ENCODE measurements at places on chromosomes 6 and 20.

DNA sequence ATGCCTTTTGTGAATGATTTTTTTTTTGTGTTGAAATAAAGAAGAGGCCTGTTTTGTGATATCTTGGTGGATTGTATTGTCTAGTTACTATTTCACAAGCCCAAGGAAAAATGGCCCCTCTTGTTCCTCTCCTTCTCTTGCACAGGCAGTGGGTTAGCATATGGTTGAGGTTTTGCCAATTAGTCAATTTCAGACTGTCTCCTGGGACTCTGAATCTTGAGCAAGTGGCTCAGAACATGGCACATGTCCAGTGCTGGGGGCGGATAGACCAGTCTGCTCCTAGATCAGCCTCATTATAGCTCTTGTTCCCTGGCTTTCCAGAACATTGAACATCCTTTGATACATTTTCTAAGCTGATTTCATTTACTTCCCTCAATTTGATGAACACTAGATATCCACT is 589.2 kb downstream of the PHF3 start:
- no peak for DNase-seq

GRCh38 chr6:20024316-20024673 is 187.1 kb downstream of the ID4 start:
- DNase-seq, result no peak

GRCh38 chr6:13923527-13924145 is 1.1 kb upstream of the RNF182 start:
- DNase-seq, result no peak

GRCh38 chr20:24916412-24916811 is 32.7 kb upstream of the CST7 start:
- no peak for DNase-seq

- DNase-seq, result no peak
These were observed 54.8 kb upstream of the SCGN start for GRCh38 chr6:25596928-25597818.

GRCh38 chr20:43458422-43458924 is 777 bp downstream of the SRSF6 start:
- no peak for DNase-seq

GRCh38 chr6:157217198-157217893 is 106.0 kb downstream of the TMEM242 start:
- DNase-seq, result no peak

DNA sequence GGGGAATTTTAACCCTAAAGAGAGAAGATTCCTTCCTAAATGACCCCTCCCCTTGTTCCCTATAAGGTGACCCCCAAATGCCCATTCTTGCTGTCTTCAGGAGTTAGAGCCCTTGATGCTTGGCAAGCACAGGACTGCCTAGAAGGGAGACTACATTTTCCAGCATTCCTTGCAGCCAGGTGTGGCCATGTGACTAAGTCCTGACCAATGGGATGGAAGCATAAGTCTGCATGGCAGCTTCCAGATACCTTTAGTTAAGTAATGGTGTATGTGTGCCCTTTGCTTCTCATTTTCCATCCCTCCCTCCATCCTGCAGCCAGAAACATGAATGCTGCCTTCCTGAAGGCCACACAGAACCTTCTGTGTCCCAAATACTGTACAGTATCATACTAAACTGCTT is 5.5 kb downstream of the BFSP1 start:
- no peak for DNase-seq

- no peak for DNase-seq
These were observed 62.5 kb upstream of the PTGIS start for GRCh38 chr20:49630396-49630951.

GRCh38 chr6:112636650-112637262 is 289.6 kb downstream of the RFPL4B start:
- no peak for DNase-seq

- no peak for DNase-seq
These were observed 106.7 kb upstream of the DTNBP1 start for GRCh38 chr6:15769511-15770018.

- no peak for DNase-seq
These were observed 729.8 kb downstream of the TBC1D32 start for GRCh38 chr6:120604510-120604909.

GRCh38 chr20:2799688-2800520 is 523 bp downstream of the CPXM1 start:
- no peak for DNase-seq

DNA sequence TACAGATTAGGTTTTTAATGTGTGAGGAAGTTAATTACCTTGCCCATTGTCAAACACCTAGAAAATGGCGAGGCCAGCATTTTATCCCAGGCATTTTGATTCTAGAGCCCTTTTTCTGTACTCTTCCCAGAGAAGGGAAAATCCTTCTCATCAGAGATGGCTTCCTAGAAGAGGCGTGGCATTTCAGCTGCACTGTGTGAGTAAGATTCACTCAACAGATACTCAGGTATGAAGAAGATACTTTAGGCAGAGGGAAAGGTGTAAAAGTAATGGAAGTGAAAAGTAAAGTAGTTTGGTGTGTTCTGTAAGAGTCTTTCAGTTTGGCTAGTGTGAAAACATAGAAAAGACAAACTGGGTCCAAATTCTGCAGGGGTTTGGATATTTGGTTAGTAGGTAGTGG is 113.8 kb downstream of the MAP3K4 start:
- no peak for DNase-seq

DNA sequence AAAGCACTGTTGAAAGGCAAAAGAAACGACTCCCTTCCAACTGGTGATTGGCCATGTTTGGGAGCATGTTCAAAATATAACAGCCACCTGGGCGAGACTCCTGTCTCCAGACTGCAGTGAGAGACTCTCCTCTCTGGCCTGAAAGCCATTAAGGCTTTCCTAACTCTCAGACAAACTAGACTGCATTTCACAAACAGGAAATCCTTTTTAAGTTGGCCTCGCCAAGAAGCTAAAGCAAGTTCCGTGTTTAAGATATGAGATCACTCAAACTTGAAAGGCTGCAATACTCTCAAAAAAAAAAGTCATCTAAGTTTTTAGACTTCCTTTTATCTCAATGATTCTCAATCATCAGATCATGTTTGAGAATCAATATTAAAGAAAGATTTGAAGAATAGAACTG is 117.0 kb downstream of the TFAP2A start:
- no peak for DNase-seq

GRCh38 chr20:24465159-24465558 is 4.3 kb upstream of the SYNDIG1 start:
- no peak for DNase-seq

DNA sequence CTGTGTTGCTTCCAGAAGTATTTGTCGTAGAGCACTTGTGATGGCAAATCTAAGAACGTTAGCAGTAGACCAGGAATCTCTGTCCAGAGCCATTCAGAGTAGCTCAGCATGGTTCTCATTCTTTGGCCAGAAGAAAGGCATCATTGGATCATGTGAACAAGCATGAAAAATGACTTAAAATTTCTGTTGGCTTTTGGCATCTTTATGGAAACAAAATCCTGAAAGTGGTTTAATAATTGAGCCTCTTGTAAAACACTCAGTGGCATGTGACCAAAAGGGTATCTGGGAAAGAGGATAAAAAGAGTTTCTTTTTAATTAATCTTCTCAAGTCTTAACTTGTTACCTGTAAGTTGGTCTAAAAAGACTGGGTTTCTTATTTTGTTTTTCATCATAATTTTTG is 55.2 kb downstream of the PTPN1 start:
- DNase-seq, result no peak

- no peak for DNase-seq
These were observed 83.7 kb downstream of the FILIP1 start for GRCh38 chr6:75409928-75410327.

GRCh38 chr6:93218096-93218495 is 201.3 kb downstream of the EPHA7 start:
- no peak for DNase-seq

DNA sequence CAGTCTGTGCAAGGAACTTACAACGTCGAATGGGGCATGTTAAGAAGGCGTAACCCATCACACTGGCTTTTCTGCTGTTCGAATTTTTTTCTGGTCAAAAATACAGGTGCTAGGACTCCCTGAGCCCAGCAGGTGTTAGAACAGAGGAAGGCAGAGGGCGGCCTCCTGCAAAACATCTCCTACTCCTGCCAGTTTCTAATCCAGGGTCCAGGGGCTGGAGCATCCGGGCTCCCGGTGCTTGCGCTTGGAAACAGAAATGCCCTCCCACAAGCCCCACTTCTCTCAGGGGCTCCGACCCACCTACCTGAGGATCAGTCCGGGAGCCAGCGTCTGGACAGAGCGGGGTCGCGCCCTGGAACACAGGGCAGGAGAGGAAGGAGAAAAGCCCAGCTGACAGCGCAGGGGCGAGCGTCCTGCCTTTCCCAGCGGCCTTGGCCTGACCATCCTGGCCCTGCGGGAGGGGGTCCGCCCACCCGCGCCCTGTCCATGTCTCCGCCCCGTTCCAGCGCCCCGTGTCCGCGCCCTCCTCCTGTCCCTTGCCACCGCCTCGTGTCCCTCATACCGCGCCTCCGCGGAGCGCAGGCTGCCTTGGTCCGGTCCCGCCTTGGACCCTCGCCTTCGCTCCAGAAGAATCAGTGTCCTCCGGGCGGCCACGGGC is 14.8 kb upstream of the LPA start:
- no peak for DNase-seq

- no peak for DNase-seq
These were observed 260.9 kb downstream of the TAF4 start for GRCh38 chr20:61804752-61805295.

DNA sequence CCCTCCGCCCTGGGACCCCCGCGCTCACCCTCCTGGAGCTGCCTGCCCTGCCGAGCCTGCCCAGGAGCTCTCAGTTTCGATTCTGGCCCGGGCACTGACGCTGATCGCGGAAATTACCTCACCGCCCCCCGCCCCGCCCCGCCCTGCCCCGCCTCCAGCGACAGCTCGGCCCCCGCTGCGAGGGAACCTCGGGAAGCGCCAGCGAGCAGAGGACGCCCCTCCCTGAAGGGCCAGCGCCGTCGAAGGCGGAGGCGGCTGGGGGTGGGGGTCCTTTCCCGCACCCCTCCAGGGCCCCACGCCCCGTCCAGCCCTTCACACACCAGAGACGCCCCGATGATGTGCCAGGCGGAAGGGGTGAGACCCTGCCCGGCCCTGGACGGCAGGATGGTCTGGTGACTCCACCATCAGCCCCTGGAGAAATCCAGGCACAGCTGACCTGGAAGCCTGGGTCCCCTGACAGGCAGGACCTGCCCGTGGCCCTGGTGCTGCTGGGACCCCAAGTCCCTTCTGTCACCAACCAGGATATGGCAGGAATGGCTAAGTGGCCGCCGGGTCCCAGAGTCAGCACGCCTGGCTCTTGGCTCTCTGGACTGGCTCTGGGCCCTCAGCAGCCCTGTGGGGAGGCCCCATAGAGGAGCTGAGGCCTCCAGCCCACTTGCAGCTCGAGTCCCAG is at the start of gene HELZ2:
HELZ2 (minus strand) TSS at position 84 of the 673 bp plus-strand sequence. CDS start 1,854 bp downstream, outside the sequence.
- DNase-seq, result peak; percentile 30

GRCh38 chr6:42279966-42280629 is 62.4 kb upstream of the MRPS10 start:
- DNase-seq, result no peak

DNA sequence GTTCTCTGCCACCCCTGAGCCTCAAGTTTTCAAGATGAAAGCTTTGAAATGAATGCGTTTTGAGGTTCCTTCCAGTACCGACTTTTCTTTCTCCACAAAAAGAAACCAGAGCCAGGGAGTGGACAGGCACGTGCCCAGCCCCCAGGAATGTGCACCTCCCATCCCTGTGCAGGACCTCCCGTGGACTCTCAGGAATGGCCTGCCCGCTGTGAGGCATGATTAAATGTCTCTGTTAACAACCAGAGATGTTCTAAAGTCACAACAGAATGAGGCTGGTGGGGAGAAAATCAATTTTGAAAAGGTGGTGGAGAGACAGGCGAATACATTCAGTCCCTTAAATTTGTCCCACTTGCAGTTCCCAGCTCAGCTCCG is 1.5 kb downstream of the TGM3 start:
- no peak for DNase-seq

DNA sequence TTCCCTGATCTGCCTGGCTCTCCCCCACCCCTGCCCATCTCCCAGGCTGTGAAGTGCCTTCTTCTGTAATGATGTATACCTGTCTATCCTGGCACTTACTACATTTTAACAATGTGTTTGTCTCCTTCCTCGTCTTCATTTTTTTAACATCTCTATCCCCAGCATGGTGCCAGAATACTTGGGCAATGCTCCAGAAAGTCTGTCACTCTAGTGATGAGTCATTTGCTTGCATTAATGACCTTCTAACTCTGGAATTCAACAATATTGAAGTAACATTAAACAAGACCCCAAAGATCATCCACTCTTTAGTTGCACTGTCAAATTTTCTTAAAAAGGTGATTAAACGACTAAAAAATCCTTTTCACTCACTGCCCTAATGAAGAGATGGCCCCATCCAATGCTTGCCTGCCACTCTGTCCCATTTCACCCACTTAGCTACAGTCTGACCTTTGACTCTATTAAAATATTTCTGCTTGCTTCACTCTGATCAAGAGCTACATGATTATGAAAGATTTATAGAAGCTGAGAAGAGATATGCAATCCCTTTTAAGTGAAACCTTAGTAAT is 7.7 kb upstream of the KLHL31 start:
- no peak for DNase-seq

GRCh38 chr20:49515586-49515985 is 33.1 kb upstream of the KCNB1 start:
- DNase-seq, result no peak

- no peak for DNase-seq
These were observed 305.1 kb upstream of the SASH1 start for GRCh38 chr6:148037496-148037895.

DNA sequence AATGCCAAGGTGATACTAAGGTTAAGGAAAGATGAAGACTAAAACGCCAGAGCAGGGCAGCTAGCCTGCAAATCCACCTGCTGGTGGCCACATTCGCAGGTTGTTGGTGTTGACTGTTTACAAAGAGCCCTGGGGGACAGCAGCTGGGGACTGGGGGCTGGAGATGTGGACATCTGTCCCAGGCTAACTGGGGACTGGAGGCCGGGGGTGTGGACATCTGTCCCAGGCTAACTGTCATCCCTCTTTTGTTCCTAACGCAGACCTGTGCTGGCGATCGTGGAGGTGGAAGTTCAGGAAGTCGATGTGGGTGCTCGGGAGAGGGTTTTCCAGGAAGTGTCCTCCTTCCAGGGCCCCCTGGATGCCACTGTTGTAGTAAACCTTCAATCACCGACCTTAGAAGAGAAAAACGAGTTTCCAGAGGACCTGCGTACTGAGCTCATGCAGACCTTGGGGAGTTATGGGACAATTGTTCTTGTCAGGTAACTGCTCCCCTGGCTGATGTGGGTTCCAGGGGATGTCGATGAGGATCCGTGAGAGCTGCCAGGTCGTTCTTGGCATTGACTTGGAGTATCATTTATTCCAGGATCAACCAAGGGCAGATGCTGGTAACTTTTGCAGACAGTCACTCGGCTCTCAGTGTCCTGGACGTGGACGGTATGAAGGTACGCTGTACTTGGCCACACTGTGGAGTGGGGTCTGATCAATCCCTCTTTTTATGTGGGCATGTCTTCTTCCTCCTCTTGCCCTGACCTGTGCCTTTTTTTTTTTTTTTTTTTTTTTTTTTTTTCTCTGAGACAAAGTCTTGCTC is 87.0 kb downstream of the SERAC1 start:
- no peak for DNase-seq

All from activated CD8-positive, alpha-beta memory T cell treated with anti-CD3 and anti-CD28 coated beads for 1 hour (primary cell).